ENCODE measurements at places on chromosomes 5 and 9.
A peak's percentile ranks its signal among the peaks of the same experiment; 100 is the strongest.

GRCh38 chr9:73270967-73271721 is 119.5 kb downstream of the ANXA1 start:
- DNase-seq: no peak

GRCh38 chr9:104885818-104886709 is 41.9 kb downstream of the ABCA1 start:
- DNase-seq: no peak

- no peak for DNase-seq
These were observed 163.9 kb downstream of the ARRDC3 start for GRCh38 chr5:91219091-91219802.

DNA sequence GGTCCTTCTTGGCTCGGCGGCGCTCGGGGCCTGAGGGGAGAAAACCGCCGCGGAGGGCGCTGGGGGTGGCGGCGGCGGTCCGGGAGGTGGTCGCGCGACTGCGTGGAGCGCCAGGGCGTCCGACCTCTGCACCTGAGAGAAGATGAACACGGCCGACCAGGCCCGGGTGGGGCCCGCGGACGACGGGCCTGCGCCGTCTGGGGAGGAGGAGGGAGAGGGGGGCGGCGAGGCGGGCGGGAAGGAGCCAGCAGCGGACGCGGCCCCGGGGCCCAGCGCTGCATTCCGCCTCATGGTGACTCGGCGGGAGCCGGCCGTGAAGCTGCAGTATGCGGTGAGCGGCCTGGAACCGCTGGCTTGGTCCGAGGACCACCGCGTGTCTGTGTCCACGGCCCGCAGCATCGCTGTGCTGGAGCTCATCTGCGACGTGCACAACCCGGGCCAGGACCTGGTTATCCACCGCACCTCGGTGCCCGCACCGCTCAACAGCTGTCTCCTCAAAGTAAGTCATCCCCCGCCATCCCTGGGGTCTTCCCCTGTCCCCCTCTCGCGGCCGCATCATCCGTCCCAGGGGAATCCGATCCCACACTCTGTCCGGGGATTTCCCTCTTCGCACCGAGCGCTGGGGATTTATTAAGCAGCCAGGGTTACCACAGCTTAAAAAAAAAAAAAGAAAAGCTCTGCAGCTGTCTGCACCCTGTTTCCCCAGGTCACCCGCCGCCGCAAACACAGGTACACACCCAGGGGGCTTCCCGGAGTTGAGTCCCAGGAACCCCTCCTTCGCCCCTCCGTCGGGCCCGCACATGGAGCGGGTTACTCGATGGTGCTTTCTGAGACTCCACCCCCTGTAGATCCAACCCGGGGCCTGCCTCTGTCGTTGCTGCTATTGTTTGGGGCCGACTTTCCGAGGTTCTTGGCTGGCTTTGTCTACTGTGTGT is at the start of gene GTF3C4:
GTF3C4 (plus strand) TSS at position 8 of the 935 bp plus-strand sequence; CDS start at position 143, 135 bp downstream.
- peak; percentile 24 for DNase-seq

- DNase-seq: no peak
These were observed 36.1 kb upstream of the KIF4B start for GRCh38 chr5:154977409-154977808.

- DNase-seq: no peak
These were observed 23.4 kb downstream of the LSM11 start for GRCh38 chr5:157766902-157767301.

DNA sequence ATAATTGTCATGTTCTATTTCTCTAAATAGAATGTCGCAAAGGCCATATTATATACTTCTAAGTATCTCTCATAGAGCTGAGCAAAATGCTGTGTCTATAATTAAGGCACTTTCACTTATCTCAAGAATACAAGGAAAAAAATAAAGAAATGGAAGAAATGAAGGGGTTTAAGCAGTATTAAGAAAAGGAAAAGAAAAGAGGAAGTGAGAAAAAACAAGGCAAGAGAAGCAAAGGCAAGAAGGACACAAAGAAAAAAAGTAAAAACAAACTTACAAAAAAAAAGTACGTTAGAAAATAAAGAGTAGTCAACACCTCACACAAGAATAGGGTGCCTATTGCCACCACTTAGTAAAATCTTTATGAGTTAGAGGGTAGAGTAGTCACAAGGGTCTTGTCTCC is 506.2 kb downstream of the GABRG2 start:
- DNase-seq: no peak

DNA sequence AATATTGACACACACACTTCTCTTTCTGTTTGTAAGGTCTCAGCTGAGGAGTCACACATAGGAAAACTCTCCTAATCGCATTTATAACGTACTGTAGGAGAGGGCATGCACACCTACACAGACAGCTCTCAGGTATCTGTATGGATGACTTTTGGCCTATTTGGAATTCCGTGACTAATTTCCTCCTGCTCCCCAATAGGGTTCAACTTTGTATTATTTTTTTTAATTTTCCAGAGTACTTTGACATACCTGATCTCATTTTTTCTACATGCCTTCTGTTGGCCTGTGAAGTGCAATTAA is 195.9 kb downstream of the ARHGAP26 start:
- no peak for DNase-seq

DNA sequence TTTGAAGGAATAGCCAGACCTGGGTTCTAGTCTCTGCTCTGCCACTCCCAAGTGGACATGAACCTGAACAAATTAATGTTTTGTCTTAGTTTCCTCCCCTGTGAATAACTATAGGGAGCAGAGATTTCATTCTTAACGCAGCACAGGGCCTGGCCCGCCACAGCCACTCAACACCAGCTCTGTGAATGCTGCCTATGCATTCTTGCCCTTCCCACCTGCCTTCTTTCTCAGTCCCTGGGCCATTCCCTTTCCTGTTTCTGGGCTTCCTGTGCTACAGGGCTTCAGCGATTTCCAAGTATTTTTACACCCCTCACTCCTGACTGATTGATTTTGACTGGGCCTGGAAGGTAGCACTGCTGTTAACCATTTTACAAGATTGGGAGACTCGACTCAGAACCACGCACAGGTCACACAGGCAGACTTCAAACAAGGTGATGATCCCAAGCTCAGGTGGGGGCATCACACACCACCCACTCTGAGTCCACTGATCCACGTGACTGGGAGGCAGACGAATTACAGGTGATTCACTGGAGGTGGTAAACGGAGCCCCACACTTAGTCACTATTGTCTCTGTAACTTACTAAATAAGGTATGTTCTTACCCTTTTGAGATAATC is 21.4 kb downstream of the PTPN3 start:
- DNase-seq: no peak

DNA sequence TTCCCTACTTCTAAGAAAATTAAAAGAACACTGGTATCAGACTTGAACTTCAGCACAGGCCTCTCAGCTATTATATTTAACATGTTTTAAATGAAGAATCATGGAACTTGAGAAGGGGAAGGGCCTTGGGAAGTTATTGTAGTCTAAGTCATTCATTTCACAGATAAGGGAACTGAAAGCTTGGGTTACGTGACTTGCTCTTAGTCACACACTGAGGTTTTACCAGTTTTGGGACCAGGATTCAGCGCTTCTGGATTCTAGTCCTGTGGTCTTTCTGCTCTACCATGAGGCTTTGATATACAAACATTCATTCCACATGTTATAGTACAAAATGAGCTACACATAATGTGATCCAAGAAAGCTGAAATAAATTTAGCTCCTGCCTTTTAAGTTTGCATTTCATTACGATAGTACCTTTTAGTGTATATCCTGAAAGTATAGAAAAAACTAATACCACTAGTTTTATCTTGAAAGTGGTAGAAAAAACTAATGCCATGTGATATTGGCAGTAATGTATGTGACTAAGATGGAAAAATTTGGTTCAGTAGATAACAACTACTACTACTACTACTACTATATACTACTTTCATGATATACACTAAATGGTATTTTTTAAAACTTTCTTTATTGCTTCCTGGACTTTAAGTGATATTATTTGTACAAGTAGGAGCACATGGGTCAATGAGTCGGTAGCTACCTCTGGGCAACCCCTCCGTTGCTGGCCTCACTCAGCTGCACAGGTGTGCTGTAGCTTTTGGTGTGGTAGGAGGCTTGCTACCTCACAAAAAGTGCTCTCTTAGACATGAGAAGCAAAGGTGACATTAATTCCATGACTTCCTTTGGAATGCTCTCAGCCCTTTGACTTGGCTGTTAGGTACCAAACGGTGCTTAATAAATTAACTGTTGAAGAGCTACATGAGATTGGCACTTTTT is 40.7 kb downstream of the F2RL2 start:
- no peak for DNase-seq

GRCh38 chr9:102225841-102226441 is 487.5 kb upstream of the GRIN3A start:
- DNase-seq: no peak

DNA sequence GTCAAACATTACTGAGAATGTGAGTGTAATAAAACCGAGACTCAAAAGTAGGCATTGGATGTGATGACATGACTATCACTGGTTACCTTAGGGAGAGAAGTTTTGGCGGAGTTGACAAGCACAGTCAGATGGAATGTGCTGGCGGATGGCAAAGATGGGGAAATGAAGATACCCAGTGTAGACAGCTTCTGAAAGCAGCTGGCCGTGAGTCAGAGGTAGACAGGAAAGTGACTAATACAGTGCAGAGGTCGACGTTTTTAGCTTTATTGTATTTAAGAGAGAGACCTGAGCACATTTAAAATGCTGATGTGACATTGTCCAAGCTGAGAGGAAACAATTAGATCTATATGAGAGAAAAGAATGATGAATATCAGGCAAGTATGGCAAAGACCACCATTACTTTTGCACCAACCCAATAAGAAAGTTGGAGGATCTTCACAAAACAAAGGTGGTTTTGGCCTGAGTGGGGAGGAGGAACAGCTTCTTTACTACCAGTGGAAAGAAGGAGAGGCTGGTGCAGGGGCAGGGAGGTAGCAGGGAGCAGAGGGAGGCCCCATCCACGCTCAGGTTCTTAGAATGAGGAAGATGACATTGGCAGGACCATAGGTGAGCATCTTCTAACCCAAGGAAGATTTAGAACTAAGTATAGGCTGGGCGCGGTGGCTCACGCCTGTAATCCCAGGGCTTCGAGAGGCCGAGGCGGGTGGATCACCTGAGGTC is 36.7 kb upstream of the KCNIP1 start:
- DNase-seq: no peak

DNA sequence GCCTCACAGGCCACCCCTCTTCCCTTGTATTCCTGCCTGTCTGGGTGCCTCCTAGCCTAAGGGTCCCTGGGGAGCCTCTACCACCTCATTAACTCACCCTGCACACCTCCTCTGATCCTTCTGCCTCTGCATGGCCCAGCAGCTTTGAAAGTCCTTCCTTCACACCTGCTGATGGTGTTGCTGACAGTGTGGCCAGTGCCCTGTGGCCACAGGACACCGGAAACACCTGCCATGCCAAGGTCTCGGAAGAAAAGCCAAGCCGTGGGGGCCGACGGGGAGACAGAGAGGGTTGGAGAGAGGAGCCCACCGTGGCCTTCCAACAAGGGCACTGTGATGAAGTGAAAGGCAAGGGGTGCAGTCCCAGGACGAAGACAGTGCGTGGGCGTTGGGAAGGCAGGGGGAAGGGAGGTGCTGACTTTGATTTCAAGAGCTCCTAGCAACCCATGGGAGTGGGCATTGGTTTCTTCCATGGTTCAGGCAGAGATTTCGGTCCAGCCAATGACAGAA is 4.1 kb downstream of the BTNL9 start:
- no peak for DNase-seq

DNA sequence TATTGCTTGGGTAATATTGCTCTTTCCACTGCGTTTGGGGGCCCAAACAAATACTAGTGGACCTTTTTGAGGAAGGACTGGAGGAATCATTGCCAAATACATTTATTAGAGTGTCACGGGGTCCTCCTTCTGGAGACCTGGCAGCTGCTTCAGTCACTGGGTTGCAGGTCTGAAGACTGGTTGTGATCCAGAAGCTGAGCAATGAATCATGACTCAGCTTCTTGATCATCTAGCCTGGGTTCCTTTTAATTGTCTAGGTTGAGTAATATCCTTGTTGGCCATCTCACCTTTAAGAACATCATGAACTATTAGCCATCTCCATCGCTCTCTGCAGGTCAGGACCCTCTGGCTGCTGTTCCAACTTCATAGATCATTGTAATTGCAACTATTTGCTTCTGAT is 15.4 kb upstream of the UBAP1 start:
- DNase-seq: no peak

- DNase-seq: no peak
These were observed 70.2 kb upstream of the AGXT2 start for GRCh38 chr5:35117967-35118366.

DNA sequence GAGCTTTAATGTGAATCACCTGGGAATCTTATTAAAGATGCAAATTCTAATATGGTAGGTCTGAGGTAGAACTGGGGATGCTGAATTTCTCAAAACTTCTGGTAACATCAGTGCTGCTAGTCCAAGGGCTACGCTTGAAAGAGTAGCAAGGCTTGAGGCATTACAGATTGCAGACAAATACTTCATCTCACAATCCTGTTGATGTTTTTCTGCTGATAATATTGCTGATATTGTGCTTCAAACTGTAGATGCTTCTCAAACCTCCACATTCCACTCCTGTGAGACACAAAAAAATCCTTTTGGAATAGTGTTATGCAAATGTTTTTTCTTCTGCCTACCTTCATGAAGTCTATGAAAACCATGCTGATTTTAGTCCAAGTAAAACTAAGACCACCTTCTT is 139.5 kb downstream of the SAXO1 start:
- no peak for DNase-seq

All from stimulated activated CD8-positive, alpha-beta memory T cell treated with anti-CD3 and anti-CD28 coated beads, Interleukin-15, amount 100 ng/mL, for 4 hours (primary cell).